AG08396 (cell line): ENCODE measurements at places on chromosomes 4 and X.

- no peak for DNase-seq
Measured at GRCh38 chr4:187995322-187996207, at the start of gene ZFP42. Gene ZFP42 (plus strand): TSS chr4:187995771. CDS start chr4:188002808, 7,037 bp downstream.

GRCh38 chrX:25158635-25159034, 142.9 kb upstream of the ARX start:
- no peak for DNase-seq

DNA sequence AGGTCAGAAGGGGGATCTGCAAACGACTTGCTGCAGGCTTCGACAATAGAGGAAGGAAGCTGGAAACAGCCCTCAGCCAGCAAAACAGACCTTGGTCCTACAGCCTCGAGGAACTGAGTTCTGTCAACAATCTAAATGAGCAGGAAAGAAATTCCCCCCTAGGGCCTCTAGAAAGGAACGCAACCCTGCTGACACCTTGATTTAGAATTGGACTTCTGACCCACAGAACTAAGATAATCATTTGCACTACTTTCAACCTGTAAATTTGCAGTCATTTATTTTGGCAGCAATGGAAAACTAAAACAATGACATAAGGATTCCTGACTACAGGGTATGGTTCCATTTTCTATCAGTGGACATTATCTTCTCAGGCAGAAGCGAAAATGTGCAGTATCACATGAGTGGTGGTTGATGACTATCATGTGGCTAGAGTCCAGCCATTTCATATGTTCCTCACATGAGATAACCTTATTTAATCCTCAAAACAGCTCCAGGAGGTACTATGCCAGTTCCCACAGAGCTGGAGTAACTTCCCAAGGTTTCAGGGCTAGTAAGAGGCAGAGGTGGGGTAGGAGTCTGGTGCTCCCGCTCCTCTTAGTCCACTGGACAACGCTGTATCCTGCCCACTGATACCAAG, 61.6 kb downstream of the SAT1 start:
- DNase-seq: no peak

GRCh38 chrX:150729956-150730355, 36.8 kb downstream of the MTMR1 start:
- DNase-seq: no peak

DNA sequence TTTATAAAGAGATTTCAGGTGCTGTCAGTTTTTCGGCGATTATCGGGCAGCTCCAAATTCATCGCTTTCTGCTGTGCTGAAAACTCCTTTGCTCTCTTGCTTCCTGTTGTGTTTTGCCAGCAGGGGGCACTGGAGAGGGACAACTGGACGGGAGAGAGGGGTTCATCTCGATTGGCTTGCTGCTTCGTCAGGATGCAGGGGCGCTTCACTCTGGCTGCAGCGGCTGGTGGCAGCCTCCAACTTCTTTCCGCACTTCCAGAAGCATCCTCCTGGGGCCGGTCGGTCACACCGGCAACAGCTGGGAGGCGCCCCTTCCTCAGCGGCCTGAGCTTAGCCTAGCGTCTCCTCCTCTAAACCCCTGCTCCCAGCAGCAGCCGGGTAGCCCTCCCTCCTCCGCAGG, 29.5 kb downstream of the MSL3 start:
- peak; percentile 16 for DNase-seq

GRCh38 chrX:45479196-45479834, 278.6 kb upstream of the DIPK2B start:
- DNase-seq: peak; percentile 65

DNA sequence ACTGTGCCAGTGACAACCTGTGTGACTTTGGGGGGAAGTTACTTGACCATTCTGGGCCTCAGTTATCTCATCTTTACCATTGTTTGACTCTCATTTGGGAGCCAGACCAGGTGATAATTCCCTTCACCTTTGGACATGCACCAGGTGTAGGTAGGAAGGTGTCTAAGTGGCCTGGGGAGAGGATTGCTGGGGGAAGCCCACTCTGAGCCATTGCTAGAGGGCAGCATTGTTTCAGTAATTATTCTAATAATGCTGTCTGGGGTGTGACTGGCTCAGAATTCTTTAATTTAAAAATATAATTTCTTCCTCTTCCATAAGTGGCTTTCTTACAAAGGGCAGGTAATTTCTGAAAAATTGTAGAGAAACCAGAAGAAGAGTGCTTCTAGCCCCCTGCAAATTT, 104.3 kb downstream of the RTL9 start:
- no peak for DNase-seq

DNA sequence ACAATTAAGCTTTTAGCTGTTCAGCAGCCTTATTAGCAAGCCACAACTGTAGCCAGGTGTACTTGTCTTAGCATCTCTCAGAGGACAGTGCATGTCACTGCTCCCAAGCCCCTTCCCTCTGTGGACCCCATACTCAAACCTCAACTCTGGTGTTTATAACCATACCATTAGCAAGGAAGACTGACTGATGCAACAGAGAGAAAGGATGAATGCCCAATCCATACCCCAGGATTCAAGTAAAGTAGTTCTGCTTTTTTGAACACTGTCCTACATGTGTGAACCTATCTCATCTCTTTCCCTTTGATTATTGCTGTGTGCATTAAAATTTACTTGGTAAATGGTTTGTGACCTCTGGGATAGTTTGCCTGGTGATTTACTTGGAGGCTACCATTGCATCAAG, 22.8 kb upstream of the CYBB start:
- no peak for DNase-seq

DNA sequence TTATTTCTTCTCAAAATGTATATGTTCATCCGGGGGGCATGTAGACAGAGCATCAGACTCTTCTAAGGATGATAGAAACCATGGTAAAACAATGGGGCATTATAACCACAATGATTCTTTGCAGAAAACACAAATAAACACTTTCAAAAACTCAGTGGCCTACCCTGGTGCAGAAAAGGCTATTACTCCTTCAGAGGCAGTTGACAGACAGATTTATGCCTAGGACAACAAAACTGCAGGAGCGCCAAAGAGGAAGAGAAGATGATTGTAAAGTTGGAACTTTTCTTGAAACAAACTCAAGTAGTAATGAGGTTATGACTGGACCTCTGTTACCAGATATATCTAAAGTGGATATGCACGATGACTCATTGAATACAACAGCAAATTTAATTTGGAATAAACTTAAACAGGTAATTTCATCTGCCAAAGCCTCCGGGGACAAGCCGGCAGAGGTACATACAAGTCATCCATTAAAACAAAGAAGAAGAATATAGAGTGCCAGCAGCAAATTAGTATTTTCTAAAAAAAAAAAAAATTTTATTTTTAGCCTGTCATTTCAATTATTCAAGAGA, 1068.4 kb upstream of the INTU start:
- DNase-seq: no peak

- DNase-seq: no peak
Measured at GRCh38 chr4:113943863-113944262, 35.6 kb downstream of the ARSJ start.

GRCh38 chrX:39907964-39908661, 189.6 kb downstream of the BCOR start:
- peak; percentile 85 for DNase-seq

DNA sequence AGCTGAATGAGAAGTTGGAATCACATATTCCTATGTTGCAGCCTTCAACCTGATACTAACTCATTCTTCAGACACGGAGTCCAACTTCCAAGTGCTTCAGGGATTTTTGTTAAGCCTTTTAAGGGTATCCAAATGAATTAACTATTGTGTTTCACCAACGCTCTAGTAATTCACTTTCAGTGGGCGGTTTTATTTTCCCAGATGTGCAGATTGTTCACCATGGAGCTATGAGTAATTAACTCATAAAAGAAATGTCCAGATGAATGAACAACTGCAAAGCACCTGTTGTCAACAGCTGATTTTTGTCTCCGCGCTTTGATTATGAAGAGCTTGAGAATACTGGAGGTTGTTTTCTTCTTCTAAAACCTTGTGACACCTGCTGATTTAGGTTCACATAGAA, 187.6 kb downstream of the CBR4 start:
- no peak for DNase-seq

DNA sequence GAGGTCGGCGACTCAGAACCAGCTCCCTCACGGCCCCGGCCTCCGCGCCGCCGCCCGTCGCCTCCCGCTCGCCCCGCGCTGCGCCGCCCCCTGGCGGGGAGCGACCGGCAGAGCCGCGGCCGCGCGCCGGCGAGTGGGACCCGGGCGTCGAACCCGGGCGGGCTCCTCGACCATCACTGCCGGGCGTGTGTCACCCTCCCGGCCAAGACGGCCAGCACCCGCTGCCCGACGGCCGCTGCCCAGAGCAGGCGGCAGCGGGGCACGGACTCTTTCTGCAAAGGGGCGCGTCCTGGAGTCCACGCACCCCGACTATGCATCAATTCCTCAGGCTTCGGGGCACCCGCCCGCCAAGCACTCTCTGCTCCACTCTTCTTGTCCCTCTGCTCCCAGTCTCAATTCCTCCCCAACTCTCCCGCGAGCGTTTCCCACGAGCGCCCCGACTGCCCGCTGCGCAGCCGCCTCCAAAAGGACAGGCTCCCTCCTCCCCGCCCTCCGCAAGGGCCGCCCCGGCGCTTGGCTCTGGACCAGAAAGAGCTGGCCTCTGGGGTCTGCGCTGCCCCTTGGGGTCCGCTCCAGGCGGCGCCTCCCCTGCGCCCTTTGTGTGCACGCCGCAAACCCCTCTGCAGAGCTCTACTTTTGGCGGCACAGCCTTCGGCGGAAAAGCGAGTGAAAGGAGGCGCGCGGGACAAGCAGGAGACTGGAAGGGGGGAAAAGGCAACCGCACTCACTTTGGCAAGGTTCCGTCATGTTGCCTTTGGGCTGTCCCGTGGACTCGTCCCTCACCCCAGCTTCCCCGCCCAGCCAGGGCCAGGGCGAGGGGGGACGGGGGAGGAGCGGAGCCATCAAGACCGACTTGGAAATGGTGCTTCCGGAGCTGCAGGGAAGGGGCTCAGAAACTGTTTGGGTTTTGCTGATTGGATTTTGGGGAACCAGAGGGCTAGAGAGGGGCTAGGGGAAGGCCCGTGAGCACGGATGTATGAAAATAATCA, 1.0 kb downstream of the PDE5A start:
- DNase-seq: peak; percentile 87

DNA sequence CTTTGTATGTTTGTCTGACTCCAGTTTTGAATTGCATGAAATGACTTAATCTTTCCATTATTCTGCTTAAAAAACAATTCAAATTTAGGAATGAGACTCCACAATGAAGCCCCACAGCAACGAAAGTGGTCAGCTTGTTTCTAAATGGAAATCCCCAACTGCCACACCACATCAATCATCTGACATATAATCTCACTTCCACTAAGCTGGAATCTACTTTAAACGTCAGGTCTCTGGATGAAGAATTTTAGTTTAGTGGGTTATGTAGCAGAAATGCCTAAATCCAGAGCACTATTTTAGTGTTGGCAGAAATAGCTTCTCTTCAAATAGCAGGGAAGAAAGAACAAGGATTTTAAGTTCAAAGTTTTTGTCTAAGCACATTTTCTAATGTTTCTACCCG, 1.7 kb upstream of the BMP2K start:
- no peak for DNase-seq

- DNase-seq: peak; percentile 14
Measured at GRCh38 chr4:123244137-123244536, 152.5 kb upstream of the SPRY1 start.

GRCh38 chr4:88697588-88698329, at the start of gene NAP1L5:
Gene NAP1L5 (minus strand): TSS chr4:88697829. CDS start chr4:88697754, 75 bp downstream.
- peak; percentile 72 for DNase-seq

DNA sequence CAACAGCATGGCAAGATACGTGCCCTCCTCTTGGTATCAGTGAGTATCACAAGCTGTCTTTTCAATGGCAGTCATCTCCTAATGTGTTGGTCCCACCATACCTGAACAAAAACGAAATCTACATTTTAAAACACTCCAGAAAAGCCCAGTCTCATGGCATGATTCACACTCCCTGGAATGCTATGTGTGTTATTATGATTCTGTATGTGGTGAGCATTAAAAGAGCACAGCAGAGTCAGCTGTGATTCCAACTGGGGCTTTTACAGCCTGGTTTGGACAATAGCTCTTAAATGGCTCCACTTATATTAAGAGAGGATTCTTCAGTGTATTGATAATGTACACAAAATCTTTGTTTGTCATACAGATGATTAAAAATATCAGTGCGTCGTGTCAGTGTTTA, 274.1 kb upstream of the GK2 start:
- DNase-seq: peak; percentile 15

GRCh38 chr4:44965435-44966095, 239.2 kb upstream of the GNPDA2 start:
- no peak for DNase-seq

DNA sequence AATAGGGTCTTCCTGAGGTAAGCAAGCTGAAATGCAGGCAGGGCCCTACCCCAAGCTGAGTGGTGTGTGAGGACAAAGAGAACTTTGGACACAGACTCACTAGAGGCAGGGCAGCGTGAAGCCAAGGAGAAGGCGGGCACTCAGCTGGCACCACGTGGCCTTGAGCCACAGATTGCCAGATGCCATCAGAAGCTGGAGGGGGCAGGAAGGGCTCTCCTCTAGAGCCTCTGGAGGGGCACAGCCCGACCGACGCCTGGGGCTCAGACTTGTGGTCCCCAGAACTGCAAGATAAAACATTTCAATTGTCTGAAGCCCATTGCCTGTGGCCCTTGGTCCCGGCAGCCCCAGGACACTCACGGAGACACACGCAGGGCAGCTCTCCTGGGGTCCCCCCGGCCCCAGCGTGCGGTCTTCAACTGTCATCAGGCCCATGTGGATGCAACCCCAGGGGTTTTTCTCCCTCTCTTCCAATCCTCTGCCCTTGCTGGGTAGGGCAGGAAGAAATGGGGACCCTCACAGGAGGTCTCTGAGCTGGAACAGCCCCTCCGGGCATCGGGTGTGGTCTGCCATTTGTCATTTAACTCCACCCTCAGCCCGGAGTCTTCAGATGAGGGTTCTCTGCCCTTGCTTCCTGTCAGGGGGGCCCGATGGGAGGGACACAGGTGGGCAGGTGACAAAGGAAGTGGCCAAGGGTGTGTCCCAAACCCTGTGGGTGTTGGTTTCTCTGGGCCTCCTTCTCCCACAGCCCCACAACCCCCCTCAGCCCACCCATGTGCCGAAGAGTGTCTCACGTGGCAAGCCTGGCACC, 22.2 kb downstream of the HMX1 start:
- DNase-seq: no peak

DNA sequence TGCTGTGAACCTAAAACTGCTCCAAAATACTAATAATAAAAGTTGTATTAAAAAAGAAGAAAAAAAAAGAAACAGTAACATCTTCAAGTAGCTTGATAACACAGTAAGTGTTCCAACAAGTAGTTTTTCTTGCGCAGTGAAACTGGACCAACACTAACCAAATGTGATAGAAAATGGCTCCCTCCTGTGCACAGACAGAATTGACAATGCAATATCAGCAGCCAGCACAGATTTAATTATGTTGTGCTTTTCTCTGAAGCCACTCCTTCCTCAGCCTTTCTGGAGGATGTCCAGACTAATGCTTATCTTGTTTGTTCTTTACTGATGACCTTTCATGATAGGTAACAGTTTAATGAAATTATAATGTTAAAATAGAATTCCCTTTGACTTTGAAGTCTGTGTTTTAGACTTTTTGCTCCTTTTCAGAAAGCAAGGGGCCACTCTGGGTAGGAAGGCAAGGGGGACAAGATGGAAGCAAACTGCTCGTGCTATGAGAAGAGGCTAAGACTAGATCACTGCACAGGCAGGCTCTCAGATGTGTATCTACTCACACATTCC, 147.1 kb upstream of the RPL34 start:
- no peak for DNase-seq

GRCh38 chr4:17761062-17761461, 20.4 kb downstream of the FAM184B start:
- DNase-seq: no peak

- DNase-seq: no peak
Measured at GRCh38 chr4:87865288-87865687, 32.5 kb downstream of the MEPE start.
